ENCODE measurements at places on chromosomes 7 and 10. TPM values are rescaled to one million over a fixed set of nuclear protein-coding genes. Genes with fewer than 3 reads are reported as not detected.

The ADCYAP1R1 gene
- total RNA-seq = under 0.01 TPM

The PSAP gene
- total RNA-seq = 1,009 TPM

The ZP3 gene
- 1.2 TPM for total RNA-seq

The AFAP1L2 gene
- 96.3 TPM for total RNA-seq

The SYNPO2L gene
- total RNA-seq = not detected

The GDF10 gene
- total RNA-seq = 10.2 TPM

The LGI1 gene
- total RNA-seq = 21.0 TPM

The TFR2 gene
- 2.1 TPM for total RNA-seq

The FXYD4 gene
- total RNA-seq = not detected

The OR2A5 gene
- not detected for total RNA-seq

DNA sequence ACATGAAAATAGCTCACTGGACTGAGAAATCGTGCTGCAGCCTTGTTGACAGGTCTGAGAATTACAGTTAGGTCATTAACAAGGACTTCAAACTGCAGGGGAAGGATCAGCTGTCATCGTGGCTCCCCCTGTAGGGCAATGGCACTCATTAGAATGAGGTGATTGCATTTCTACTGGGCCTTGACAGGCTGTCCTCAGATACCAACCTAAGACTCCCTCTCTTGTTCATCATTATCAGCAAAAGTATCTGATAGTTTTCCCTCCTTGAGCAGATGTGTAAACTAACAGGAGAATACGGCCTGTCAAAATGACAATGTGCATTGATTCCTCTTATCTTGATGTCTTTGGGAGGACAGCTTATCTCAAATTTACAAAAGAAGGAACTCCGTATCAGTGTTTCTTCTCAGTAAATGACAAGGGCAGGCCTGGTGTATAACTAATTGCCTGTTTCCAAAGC lies 648.5 kb upstream of the LRRN3 start:
- DNase-seq = no peak
- no peaks in the 10 kb centered on the region for H3K27me3 ChIP-seq
- H3K36me3 ChIP-seq = no peaks in the 10 kb centered on the region

GRCh38 chr7:33250421-33250871 lies 121.1 kb downstream of the BBS9 start:
- H3K36me3 ChIP-seq = no peaks in the 10 kb centered on the region
- H3K4me3 ChIP-seq = no peak overlapping the region
- peaks cover 4% of the 10 kb centered on the region for H3K4me1 ChIP-seq
- no peak for DNase-seq

DNA sequence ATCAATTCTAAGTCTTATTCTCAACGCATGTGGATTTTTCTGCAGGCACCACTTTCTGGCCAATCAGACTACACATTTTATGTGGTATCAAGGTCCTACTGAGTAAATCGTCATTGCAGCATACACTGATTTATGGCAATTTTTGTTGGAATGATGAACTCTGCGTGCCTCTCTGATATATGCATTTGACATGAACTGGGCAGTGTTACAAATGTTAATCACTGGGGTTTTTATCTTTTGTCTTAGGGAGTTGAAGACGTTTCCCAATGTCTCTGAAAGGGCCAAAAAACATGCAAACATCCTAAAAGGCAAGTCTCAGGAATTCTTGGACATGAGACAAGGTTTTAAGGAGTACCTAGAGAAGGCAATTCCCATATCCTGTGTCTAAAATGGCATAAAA lies 809.5 kb upstream of the CELF2 start:
- H3K36me3 ChIP-seq = no peaks in the 10 kb centered on the region
- no peak for DNase-seq
- H3K4me1 ChIP-seq = no peaks in the 10 kb centered on the region
- no peaks in the 10 kb centered on the region for H3K27me3 ChIP-seq
- H3K4me3 ChIP-seq = no peak overlapping the region

DNA sequence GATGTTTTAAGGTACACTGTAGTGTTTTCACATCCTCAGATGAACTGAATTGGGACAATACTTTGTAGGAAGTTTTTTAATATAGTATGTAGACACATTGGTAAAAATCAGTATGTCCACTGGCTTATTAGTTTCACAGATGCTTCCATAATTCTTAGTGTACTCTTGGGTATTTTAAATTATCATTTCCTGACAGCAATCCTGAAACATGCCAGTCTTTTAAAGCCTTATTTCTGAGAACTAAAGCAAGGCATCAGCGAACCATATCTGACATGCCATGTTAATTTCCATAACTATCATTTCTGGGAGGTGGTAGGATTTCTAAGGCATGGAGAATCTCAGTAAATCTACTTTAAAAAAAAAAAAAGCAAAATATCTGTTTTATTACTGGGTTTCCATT lies 266.4 kb downstream of the ADK start:
- no peaks in the 10 kb centered on the region for H3K27me3 ChIP-seq
- no peaks in the 10 kb centered on the region for H3K36me3 ChIP-seq
- DNase-seq = no peak

- H3K27ac ChIP-seq = no peak overlapping the region
- H3K27me3 ChIP-seq = no peaks in the 10 kb centered on the region
- H3K36me3 ChIP-seq = no peaks in the 10 kb centered on the region
- DNase-seq = no peak
- no peak overlapping the region for H3K4me3 ChIP-seq
- no peaks in the 10 kb centered on the region for H3K4me1 ChIP-seq
Observed at GRCh38 chr10:7159517-7159916, 251.3 kb downstream of the SFMBT2 start.

- no peaks in the 10 kb centered on the region for H3K36me3 ChIP-seq
- H3K4me3 ChIP-seq = no peak overlapping the region
- no peaks in the 10 kb centered on the region for H3K4me1 ChIP-seq
Observed at GRCh38 chr10:58943256-58943890, 233.1 kb upstream of the PHYHIPL start.

- H3K36me3 ChIP-seq = no peaks in the 10 kb centered on the region
- no peak overlapping the region for H3K4me3 ChIP-seq
- no peaks in the 10 kb centered on the region for H3K27me3 ChIP-seq
- no peak for DNase-seq
- no peak overlapping the region for H3K27ac ChIP-seq
- no peaks in the 10 kb centered on the region for H3K4me1 ChIP-seq
Observed at GRCh38 chr10:60629332-60629731, 148.9 kb upstream of the CDK1 start.

DNA sequence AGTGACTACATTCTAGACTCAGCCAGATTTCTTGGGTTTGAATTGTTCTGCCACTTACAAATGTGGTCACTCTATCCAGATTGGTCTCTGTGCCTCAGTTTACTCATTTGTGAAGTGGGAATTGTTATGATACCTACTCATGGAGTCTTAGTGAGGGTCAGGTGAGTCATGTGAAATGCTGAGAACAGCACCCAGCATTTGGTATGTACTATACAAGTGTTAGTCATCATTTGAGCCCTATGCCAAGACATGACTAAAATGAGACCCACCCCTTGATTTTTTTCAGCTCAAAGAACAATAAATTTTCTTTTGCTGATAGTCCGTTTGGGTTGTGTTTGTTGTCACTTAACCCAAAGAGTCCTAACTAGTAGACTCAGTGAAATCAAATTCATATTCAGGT lies 92.8 kb downstream of the CHN2 start:
- DNase-seq = no peak
- H3K27me3 ChIP-seq = no peaks in the 10 kb centered on the region
- no peaks in the 10 kb centered on the region for H3K4me1 ChIP-seq
- no peak overlapping the region for H3K27ac ChIP-seq

DNA sequence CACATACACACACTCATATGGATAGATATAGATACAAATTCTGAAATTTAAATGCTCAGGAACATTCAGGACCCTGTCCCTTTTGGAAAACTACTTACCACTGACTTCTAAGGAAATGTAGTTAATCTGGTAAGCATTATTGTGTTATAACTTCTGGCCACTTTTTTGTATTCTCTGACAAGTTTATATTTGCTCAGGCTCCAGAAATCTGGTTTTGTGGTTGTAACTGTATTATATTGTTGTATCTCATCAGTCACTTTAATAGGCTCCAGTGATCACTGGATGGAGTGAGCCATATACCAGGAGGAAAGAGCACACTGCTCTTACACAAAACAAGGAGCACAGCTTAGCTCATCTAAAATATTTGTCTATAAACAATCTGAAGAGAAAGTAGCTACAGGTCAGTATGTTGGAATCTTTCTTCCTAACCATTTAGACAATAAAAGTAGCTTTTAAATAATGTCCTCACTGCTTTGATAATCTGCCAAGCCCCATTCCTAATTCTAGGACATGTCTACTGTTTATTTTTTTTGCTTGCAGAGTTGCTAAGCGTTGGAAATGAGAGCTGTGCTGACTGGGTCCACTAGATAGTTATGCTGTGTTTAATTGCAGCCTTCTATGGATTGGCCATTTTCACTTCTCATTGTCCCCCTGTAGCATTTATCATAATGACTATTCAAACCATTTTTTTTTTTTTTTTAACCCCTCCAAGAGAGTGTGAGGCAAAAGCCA lies 43.8 kb downstream of the SMNDC1 start:
- no peak overlapping the region for H3K4me3 ChIP-seq
- peaks cover 57% of the 10 kb centered on the region for H3K4me1 ChIP-seq
- no peaks in the 10 kb centered on the region for H3K36me3 ChIP-seq

DNA sequence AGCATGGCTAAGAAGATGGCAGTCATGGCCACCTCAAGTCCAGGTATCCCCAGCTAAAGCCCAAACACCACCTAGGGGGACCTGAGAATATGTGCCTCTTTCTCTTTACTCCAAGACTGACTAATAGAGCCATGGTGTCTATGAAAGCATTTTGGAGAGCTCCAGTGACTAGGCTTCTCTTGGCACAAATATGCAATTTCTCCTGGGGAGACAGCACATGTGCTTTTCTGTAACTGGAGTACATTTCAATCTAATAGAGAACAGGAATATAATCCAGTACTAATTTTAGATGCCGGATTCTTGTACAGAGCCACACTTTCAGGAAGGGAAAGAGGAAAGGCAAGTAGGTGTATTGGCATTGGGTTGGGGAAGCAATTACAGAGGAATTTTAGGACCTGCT lies 260.1 kb downstream of the BMPER start:
- no peaks in the 10 kb centered on the region for H3K36me3 ChIP-seq
- no peaks in the 10 kb centered on the region for H3K27me3 ChIP-seq
- no peak overlapping the region for H3K4me3 ChIP-seq
- no peak overlapping the region for H3K27ac ChIP-seq

DNA sequence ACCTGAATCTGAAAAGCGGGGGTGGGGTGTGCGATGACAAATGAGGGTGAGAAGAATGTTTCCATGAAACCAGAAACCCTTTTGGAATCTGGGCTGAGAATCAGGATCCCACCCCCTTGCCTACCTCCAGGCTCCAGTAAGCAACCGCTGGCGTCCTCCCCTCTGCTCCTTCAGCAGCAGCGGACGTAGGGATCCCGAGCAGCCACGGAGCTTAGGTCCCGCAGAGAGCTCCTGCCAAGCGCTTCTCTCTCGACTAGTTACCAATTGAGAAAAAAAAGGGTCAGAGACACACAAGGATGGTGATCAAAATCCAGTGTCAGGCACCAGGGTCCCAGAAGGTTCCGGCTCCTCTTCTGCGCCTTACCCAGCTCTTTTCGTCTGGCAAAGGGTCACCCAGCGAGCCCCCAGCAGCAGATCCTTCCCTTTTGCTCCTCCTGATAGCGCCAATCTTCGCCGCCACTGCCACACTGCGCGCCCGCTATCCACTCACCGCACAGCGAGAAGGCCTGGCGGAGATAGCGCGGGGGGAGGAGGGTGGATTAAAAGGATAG lies 733.5 kb downstream of the ZWINT start:
- no peaks in the 10 kb centered on the region for H3K36me3 ChIP-seq
- no peak for DNase-seq
- peak overlapping the region; percentile 26 for H3K4me3 ChIP-seq
- H3K4me1 ChIP-seq = no peaks in the 10 kb centered on the region

GRCh38 chr7:11104578-11104977 lies 130.9 kb downstream of the PHF14 start:
- H3K4me1 ChIP-seq = no peaks in the 10 kb centered on the region
- H3K27me3 ChIP-seq = no peaks in the 10 kb centered on the region
- no peak overlapping the region for H3K27ac ChIP-seq
- H3K4me3 ChIP-seq = no peak overlapping the region
- peaks cover 6% of the 10 kb centered on the region for H3K36me3 ChIP-seq
- no peak for DNase-seq

GRCh38 chr7:125390981-125391380 lies 461.4 kb upstream of the POT1 start:
- no peak overlapping the region for H3K27ac ChIP-seq
- no peak for DNase-seq
- no peaks in the 10 kb centered on the region for H3K4me1 ChIP-seq
- H3K4me3 ChIP-seq = no peak overlapping the region
- H3K27me3 ChIP-seq = no peaks in the 10 kb centered on the region
- H3K36me3 ChIP-seq = no peaks in the 10 kb centered on the region

DNA sequence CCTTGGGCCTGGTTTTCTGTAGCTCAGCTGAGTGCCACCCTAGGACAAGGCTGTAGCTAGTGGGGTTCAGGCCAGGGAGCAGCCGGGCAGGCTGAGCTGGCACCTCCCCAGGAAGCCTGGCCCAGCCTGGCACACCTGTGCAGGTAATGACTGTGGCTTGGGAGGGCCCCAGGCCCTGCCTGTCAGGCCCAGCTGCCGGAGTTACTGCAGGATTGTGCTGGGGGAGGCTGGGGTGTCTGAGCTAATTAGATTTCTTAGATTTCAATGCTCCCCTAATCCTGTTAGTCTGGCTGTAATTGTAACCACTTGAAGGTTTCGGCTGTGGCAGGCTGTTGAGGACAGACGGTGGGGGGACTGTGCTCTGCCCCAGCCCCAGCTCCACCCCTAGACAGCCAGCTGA lies 6.0 kb downstream of the ZMIZ1 start:
- H3K36me3 ChIP-seq = no peaks in the 10 kb centered on the region
- no peaks in the 10 kb centered on the region for H3K27me3 ChIP-seq
- H3K27ac ChIP-seq = no peak overlapping the region
- DNase-seq = no peak
- H3K4me3 ChIP-seq = no peak overlapping the region

DNA sequence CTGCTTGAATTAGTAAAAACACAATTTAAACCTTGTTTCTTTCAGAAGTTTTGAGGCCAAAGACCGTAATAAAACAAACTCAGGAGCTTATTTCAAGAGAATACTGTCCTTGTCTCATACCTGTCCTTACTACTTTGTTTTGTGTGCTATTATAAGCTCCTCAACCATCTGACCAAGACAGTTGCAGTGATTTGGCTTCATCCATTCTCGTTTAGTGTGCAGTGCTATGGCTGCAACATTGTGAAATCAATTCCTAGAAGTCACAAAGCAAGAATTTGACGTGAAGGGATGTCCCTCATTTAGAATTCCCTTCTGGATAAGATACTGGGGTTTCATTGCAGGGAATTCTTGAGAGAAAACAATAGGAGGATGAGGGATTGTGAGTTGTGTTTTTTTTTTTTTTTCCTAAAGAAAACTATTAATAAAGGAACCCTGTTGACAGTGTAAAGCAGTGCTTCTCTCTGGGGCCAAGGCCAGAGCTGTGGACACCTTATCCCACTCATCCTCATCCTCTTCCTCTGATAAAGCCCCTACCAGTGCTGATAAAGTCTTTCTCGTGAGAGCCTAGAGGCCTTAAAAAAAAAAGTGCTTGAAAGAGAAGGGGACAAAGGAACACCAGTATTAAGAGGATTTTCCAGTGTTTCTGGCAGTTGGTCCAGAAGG lies at the start of gene OIT3:
Gene OIT3, plus strand, starts transcription at position 604 of the 663 bp plus-strand sequence. CDS start 60 bp downstream, outside the sequence.
- no peak within 1 kb of the TSS for H3K4me3 ChIP-seq
- no peak within 1 kb of the TSS for H3K27ac ChIP-seq
- no peaks in the 10 kb centered on the region for H3K4me1 ChIP-seq
- H3K27me3 ChIP-seq = no peaks in the 10 kb centered on the region

GRCh38 chr10:112532189-112532588 lies 85.2 kb downstream of the VTI1A start:
- no peak for DNase-seq
- H3K4me3 ChIP-seq = no peak overlapping the region
- H3K4me1 ChIP-seq = no peaks in the 10 kb centered on the region
- H3K27me3 ChIP-seq = no peaks in the 10 kb centered on the region
- H3K36me3 ChIP-seq = no peaks in the 10 kb centered on the region

All from tibial nerve (tissue), 4 donors.